ENCODE measurements at places on chromosomes 3 and 15.

- no peak for DNase-seq
Observed at GRCh38 chr15:31005660-31006059, 14.2 kb upstream of the MTMR10 start.

GRCh38 chr3:180275176-180275575 lies 238.4 kb upstream of the PEX5L start:
- DNase-seq, result no peak

- DNase-seq, result no peak
Observed at GRCh38 chr15:76968306-76968705, 26.6 kb upstream of the PSTPIP1 start.

GRCh38 chr15:63554337-63554927 lies 42.8 kb upstream of the FBXL22 start:
- DNase-seq, result no peak

DNA sequence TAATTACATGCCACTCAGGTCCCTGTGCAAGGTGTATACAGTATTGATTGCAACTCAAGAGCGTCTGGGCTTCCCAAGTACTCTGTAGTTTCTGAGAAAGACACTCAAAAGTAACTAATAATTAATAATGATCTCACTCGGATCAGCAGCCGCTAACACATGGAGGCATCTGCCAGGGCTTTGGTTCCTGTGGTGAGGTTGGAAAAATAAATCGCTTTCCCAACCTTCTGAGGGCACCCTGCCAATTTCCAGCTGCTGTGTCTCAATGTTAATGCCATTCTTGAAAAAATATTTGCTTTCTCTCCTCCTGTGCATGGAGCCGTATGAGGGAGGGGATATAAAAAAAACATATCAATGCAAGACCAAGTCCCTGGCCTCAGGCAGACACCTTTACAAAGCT lies 116.5 kb upstream of the SLC2A2 start:
- DNase-seq, result no peak

DNA sequence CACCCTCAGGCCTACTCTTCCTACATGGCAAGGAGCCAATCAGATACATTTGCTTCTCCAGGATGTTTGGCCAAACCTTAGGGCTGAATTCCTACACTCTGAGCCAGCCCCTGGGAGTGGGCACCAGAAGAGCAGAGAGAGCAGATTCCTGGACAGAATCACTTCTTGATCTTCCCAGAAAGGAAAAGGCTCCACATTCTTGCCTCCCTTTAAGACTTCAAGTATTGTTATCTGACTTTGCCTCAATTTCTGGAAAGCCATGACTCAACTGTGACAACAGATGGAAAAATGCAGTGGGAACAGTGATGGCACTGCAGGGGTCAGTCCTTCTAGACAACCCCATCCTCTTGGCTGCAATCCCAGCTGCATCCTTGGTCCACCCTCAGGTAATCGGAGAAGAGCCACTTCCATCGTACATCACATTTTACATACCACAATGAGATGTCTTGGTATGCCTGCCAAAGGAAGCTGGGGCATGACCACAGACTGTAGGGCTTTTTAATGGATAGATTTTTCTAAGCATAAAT lies 21.0 kb downstream of the SLCO2A1 start:
- no peak for DNase-seq

GRCh38 chr3:172476347-172476746 lies 28.1 kb upstream of the GHSR start:
- DNase-seq, result no peak

DNA sequence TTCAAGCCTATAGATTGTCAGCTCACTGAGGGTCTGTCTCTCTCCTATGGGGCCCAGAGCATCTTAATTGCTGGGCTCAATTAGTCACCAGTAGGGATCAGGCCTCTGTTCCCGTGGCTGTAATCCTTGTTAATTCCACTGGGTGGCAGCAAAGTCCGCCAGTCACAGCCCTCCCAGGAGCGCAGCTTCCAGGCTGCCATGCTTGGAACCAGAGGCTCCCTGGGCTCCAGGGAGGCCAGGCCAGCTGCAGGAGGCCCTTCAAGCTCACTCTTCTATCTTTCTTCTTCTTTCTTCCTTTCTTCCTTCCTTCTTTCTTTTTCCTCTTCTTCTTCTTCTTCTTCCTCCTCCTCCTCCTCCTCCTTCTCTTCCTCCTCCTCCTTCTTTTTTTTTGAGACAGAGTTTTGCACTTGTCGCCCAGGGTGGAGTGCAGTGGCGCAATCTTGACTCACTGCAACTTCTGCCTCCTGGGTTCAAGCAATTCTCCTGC lies 14.4 kb downstream of the RNU5B-1 start:
- DNase-seq, result peak; percentile 52

DNA sequence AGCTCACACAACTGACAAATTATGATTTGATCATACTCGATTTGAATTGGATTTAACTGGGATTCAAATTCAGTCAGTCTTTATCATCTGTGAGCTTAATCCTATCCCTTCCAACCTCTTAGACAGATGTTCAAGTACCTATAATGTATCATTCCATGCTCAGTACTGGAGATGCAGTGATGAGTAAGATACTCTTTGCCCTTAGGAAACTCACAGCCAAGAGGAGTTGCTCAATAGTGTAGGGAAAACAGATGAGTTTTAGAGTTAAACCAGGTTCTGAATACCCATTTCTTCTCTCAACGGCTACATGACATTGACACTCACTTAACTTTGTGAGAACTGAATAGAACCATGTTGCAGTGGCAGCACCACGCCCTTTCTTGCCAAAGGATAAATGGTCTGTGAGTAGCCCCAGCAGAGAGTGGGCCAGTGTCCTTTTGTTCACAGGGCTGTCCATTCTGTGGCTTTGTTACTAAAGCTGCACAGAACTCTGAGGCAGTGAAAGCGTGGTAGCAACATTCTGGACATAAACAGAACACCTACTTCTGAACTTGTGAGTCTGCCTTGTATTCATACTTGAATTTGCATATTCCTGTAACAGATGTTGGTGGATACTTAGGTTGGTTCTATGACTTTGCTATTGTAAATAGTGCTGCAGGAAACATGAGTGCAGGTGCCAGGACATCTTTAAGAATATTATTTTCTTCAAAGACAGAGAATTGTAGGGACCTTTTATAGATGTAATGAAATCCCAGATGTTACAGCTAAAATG lies 91.6 kb downstream of the RASA2 start:
- no peak for DNase-seq

DNA sequence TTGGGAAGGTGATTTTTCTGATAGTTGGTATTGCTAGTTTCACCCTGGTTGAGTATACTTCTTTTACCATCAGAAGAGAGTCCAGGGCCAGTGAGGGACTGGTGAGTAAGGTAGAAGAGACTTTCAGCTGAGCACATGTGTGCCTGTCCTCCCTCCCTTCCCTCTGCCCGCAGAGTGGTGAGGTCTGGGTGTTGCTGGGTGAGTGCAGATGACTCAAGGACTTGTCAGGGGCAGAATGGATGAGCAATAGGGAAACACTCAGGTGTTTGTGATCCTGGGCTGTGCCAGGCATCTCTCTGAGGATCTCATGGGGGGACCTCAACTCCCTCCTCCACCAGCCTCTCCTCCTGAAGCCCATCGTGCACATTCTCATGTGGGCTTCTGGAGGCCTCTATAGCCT lies 76.0 kb upstream of the GSK3B start:
- no peak for DNase-seq

GRCh38 chr3:60065227-60065868 lies 1015.5 kb upstream of the CFAP20DC start:
- DNase-seq, result no peak

- no peak for DNase-seq
Observed at GRCh38 chr3:133962849-133963248, 66.9 kb downstream of the SLCO2A1 start.

DNA sequence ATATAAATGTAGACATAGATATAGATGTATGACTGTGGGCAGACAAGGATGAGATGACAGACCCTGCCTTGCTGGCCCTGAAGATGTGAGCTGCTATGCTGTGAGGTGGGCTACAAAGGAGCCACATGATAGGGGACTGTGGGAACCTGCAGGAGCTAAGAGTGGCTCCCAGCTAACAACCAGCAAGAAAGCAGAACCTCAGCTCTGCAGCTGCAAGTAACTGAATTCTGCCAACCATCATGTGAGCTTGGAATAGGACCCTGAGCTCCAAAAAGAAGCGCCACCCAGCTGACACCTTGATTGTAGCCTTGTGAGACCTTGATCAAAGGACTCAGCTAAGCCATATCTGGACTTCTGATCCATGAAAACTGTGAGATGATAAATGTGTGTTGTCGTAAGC lies 123.3 kb upstream of the GRM7 start:
- no peak for DNase-seq

GRCh38 chr3:158094235-158095110 lies 11.7 kb downstream of the SHOX2 start:
- no peak for DNase-seq

DNA sequence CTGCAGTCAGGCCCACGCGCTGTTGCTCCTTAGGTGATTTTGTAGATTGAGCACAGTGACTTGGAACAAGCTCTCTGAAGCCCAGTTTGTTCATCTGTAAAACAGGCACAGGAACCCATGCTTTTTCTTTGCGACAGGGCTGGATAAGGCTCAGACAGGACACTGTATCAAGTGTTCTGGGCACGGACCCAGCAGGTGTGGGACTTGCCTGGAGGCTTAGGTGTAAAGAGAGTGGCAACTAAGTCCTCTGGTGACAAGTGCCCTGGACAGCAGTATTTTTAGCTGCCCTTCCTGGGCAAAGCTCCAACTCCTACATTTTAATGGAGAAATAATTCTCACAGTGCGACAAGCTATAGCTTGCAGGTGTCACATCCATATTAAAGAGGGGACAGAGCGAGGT lies 32.2 kb downstream of the CD276 start:
- no peak for DNase-seq

- no peak for DNase-seq
Observed at GRCh38 chr15:39312984-39313383, 267.9 kb upstream of the THBS1 start.

Measured in stimulated activated CD8-positive, alpha-beta memory T cell treated with anti-CD3 and anti-CD28 coated beads, Interleukin-12 subunit alpha, Interleukin-12 subunit beta, amount 100 ng/mL, for 4 hours (primary cell).